Naive thymus-derived CD8-positive, alpha-beta T cell (primary cell): ENCODE measurements at places on chromosomes 1 and 21. TPM values are rescaled to one million over a fixed set of nuclear protein-coding genes. Genes with fewer than 3 reads are reported as not detected.
A peak's percentile ranks its signal among the peaks of the same experiment; 100 is the strongest.

Gene CDC42BPA
- 1.3 TPM for total RNA-seq

GRCh38 chr1:155326020-155326526 lies 5.4 kb downstream of the RUSC1 start:
- peak overlapping the region; percentile 74 for H3K4me3 ChIP-seq
- peaks cover 24% of the 10 kb centered on the region for H3K4me1 ChIP-seq
- H3K27ac ChIP-seq = peak overlapping the region; percentile 46
- H3K27me3 ChIP-seq = no peaks in the 10 kb centered on the region
- DNase-seq = no peak

DNA sequence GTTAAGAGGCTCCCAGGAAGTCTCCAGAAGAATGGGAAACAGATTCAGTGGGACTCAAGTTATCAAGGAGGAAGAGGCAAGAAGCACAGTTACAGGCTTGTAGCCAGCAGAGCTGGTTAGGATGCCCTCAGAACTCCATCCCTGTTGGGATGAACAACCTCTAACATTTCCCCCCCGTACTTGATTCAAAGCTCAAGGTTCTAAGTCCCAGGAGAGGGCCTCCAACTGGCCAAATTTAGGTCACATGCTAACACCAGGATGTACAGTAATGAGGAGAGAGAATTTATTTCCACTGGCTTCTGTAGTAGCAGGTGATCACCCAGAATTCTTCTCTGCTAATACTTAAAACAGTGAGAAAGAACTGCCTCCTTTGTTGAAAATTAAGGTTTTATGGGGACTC lies 22.3 kb upstream of the HSPA13 start:
- no peaks in the 10 kb centered on the region for H3K4me1 ChIP-seq
- DNase-seq = no peak
- no peak overlapping the region for H3K27ac ChIP-seq
- H3K36me3 ChIP-seq = peaks cover 7% of the 10 kb centered on the region
- no peaks in the 10 kb centered on the region for H3K27me3 ChIP-seq

DNA sequence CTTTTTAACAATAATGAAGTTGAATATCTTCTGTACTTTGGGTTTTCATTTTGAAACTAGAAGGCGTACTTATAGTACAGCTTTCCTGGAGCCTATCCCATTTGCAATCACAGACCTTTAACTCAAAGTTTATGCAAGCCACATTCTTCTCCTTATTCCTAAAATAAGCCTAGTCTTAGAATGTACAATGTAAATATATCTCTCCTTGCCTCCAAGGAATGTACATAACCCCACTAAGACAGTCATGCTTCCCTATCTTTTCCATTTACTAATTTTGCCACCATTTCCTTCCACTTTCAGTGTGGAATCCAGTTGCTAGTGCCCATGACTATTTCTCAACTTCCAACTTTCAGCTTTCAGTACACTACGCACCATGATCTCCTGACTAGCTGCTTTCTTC lies 327.6 kb downstream of the ST6GALNAC3 start:
- H3K4me1 ChIP-seq = no peaks in the 10 kb centered on the region
- no peak overlapping the region for H3K4me3 ChIP-seq
- no peak for DNase-seq
- H3K27me3 ChIP-seq = no peaks in the 10 kb centered on the region
- H3K27ac ChIP-seq = no peak overlapping the region

- H3K4me1 ChIP-seq = no peaks in the 10 kb centered on the region
- no peaks in the 10 kb centered on the region for H3K27me3 ChIP-seq
- H3K27ac ChIP-seq = no peak overlapping the region
- no peak for DNase-seq
These were observed 129.7 kb downstream of the DUSP10 start for GRCh38 chr1:221612047-221612777.

- peaks cover 49% of the 10 kb centered on the region for H3K27me3 ChIP-seq
- no peak for DNase-seq
- H3K36me3 ChIP-seq = no peaks in the 10 kb centered on the region
- H3K27ac ChIP-seq = no peak overlapping the region
- no peak overlapping the region for H3K4me3 ChIP-seq
These were observed 11.6 kb upstream of the ZNF697 start for GRCh38 chr1:119659628-119660027.
